ENCODE measurements at places on chromosomes 2 and 18.

- no peak for DNase-seq
Observed at GRCh38 chr2:95273566-95274290, 521 bp upstream of the PROM2 start.

GRCh38 chr2:86477349-86477748, 36.2 kb downstream of the KDM3A start:
- DNase-seq, result no peak

DNA sequence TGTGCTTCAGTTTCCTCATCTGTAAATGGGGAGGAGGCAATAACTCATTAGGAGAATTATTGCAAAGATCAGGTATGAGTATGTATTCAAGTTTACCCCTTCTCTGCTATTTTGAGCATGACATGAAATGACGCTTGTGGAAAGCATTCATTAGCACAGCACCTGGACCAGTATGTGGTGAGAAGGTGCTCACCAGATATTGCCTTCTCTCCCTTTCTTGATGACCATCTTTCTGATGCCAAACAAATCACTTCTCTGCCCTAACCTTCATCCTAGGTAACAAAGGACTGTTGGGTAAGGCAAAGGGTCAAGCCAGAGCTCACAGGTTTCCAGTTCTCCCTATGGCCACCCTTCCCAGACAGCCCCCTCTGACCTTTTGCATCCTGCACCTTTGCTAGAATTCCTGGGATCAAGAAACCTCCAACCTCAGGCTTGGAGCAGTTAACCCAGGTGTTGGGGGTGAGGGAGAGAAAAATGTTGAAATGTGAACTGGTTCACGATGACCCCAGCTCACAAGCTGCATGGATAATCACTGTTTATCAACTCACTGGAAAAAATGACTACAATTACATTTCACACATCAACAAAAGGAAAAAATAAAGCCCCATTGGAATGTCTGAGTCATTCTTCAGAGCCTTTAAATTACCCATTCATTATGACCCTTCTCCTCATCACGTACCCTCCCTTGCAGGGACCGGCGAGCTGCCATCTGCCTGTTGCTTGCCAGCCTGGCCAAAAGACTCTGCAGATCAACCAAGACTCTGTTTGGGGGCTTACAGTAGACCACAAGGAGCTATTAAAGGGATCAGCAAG, 41.6 kb downstream of the LBH start:
- DNase-seq, result peak; percentile 32

- DNase-seq, result peak; percentile 17
Observed at GRCh38 chr2:238784671-238785527, 63.0 kb upstream of the TWIST2 start.

DNA sequence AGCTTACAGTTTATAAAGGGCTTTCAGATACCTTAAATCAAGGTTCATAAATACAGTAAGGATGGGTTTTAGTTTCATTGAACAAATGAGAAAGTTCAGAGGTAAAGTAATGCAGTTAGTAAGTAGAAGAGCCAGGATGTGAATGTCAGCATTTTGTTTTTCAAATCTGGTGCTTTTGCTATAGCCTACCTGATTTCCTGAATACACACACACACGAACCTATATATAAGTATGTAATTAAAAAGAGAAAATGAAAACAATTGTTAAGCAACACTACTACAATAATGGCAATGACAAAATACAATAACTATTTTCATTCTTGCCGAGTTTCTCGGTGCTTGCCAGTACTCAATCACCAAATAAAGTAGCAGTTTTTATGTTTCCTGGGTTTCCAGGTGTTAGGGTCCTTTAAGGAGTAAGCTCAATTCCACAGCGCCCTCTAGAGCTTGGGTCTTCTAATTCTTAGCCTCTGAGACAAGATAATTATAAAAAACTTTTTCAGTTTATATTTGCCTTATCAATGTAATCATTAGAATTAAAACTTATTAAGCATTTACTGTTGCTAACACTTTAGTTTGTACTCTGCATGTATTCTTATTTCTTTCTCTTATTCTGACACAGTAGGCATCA, 512.9 kb upstream of the ACVR2A start:
- DNase-seq, result no peak

DNA sequence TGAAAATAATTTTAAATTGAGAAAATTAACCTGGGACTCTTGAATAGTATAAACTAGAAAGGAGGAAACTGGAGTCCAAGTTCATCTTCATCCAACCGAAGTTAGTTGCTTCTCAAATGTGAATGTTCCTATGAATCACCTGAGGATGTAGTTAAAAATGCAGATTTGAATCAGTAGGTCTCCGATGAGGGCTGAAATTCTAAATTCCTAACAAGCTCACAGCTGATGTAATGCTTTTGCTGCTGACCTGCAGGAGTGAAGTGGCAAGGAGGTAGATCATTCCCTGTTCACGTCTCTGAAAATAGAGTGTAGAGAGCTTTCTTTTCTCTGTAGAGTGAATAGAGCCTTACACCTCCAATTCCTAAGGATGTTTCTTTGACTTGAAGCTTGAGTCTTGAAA, 685.5 kb downstream of the CPS1 start:
- no peak for DNase-seq

DNA sequence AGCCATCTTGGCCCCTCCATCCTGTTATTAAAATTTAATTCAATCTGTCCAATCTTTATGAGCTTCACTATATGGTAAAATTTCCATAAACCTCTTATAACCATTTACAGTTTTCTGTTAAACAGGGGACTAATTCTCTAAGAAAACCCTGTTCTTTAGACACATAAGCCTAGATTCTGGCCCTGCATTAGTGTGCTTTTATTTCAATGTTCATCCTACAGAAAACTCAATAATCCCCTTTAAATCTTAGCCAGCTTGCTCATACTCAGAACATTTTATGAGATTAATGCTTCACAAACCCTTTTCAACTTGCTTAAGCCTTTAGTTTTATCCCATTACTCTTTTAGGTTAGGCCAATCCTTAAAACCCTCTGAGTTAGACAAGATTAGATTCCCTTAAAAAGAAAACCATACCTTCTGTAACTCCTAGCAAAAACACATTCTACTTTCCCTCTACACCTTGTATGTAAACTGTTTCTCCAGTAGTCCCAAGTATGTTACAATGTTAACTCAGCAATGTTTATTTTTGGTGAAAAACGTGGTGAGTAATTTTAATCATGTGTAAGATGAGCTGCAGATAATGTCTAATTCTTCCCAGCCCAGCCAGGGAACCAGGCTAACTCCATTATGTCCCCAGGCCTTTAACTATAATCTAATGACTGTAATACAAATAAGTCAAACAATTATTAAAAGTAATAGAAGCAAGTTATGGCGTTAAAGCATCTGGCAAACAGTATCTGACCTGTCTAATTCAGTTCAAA, 1953.4 kb upstream of the LRRTM1 start:
- no peak for DNase-seq

GRCh38 chr2:28683100-28683706, 68.4 kb upstream of the PPP1CB start:
- DNase-seq, result no peak

GRCh38 chr2:134406736-134407135, 152.9 kb downstream of the MGAT5 start:
- no peak for DNase-seq

- no peak for DNase-seq
Observed at GRCh38 chr18:32610176-32610575, 139.5 kb upstream of the GAREM1 start.

DNA sequence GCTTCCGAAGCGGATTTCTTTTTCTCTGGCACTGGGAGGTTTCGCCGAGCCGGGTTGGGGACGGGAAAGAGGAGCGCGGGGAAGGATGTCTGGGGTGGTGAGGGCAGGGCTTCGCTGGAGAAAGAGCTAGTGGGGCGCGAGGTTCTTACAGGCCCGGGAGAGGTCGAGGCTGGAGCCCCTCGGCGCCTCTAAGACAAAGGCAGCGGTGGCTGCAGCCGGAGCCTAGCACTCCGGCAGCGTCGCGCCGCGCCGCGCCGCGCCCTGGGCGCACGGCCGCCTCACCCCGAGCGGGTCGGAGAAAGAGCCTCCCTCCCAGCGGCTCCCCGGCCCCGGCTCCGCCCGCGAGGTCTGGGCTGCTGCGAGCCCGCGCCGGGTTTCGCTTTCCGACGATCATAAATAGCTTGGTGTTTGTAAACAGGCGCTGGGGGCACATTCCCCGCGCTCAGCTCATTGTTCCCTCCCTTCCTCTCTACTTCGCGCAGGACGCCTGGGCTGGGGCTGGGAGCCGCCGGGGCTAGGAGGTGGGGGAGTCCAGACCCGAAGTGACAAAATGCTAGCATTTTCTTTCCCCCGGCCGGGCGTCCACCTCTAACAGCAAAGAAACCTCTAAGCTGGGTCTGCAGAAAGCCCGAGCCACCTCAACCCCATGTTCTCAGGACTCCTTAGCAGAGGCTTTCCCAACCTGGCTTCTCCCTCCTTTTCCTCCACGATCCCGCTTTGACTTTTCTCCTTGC, 813 bp upstream of the MEIS1 start:
- DNase-seq, result no peak

GRCh38 chr18:37570336-37570930, 4.8 kb upstream of the CELF4 start:
- no peak for DNase-seq

GRCh38 chr2:81234711-81235110, 930.2 kb upstream of the LRRTM1 start:
- DNase-seq, result no peak

DNA sequence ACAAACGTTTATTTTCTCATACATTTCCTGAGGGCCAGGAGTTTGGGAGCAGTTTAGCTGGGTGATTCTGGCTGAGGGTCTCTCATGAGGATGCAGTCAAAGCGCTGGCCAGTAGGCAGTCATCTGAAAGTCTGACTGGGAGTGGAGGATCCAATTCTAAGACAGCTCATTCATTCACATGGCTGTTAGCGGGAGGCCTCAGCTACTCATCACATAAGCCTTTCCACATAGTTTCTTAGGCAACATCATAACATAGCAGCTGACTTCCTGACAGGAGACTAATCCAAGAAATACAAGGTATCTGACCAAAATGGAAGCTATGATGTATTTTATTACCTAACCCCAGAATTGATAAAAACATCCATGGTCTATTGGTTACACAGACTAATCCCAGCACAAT, 2.9 kb upstream of the MRPL44 start:
- no peak for DNase-seq

GRCh38 chr2:176159663-176160250, 2.6 kb downstream of the HOXD3 start:
- DNase-seq, result no peak

DNA sequence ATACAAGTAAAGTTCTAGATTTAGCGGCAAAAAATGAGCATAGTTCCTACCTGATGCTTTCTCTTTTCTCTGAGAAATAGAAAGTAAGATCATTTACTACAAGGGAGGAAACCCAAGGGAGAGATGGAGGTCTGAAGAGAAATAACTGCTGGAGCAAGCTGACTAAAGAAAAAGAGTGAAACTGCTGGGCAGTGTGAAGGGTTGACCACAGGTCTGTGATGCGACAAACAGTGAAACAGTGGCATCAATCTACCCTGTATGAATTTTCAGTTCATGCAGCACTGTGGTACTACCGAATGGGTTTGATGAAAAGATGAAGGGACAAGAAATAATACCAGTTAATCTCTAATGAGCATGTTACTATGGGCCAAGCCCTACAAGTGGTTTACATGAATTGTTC, 52.2 kb downstream of the CUL3 start:
- DNase-seq, result no peak

DNA sequence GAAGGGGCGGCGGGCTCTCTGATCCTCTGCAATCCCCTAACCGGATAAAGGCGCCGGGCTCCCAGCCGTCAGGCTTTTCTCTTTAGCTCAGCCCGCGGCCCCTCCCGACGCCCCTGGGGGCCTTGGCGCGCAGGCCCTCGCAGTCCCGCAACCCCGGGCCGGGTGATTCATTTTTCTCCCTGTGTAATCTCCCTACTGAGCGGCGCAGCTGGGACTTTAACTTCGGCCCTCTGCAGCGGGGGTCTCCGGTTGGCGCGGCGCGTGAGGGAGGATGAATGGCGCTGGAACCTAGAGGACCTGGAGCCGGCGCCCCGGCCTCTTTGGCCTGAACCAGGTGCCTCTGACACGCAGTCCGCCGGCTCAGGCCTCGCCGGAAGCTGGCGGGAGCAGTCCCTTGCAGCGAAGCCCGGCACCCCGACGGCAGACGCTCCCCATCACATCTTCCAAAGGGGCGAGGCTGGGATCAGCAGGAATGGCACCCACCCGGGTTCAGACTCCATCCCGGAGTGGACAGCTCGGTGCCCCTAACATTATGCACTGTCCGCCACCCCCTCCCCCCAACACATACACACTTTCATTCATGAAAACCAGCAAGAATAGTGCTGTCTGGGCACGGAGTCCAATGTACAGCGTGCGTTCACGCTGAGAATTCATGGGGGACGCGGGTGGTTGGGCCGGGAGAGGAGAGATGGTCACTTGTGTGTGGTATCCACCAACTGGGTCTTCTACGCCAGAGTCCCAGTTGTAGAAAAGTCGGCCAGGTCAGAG, 1.2 kb downstream of the CNGA3 start:
- no peak for DNase-seq

- no peak for DNase-seq
Observed at GRCh38 chr2:48938231-48938630, 182.7 kb upstream of the LHCGR start.

- no peak for DNase-seq
Observed at GRCh38 chr2:23926290-23926749, 603 bp downstream of the ATAD2B start.

GRCh38 chr2:102975996-102976975, 214.5 kb downstream of the TMEM182 start:
- no peak for DNase-seq

DNA sequence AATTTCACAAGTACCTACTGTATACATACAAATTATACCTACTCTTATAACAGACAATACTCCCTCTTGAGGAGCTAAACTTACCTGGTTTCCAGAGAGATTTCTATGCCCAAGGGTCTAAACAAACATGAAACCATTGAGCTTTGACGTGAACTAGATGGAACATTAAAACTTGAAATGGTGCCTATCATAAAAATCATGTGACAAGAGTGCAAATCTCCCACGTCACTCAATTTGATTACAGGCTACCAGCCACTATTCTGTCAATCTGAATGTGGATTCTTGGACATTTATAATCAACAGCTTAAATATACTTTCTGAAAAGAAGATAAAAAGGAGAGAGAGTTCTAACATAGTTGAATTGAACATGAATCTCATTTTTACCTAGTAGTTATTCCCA, 297.1 kb upstream of the SESTD1 start:
- DNase-seq, result no peak

DNA sequence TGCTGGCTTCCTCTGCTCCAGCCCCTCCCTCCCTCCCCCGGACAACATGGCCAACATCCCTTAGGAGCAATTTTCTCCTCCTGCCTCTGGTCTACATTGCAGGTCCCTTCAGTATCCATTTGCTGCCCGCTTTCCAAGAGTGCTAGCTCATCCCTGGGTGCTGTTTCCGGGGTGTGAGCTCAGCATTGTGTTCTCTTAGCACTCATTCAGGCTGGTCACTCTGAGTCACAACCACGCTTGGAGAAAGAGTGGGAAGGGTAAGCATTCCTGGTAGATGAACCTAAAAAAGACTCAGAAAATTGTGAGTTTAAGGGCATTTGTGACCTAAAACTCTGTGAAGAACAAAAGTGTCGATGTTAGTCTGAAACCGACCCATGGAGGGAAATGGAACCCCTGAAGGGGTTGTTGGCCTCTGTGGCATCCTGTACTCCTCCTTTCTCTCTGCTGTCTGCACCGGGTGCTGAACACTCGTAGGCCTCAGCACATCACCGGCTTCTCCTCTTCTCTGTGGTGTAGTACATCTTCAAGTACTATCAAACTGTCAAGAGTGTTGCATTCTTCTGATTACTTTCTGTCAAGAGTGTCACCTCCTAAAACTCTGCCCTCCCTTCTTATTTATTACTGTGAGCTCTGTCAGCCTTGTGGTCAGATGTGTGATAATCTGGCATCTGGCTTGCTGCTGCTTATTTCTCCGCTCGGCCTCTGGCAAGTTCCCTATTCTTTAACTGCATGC, 73.0 kb downstream of the CTNNA2 start:
- no peak for DNase-seq

GRCh38 chr2:216286616-216287231, 85.6 kb downstream of the MARCHF4 start:
- no peak for DNase-seq

Data from T-helper 2 cell treated with Interferon-gamma antibody and Interleukin-4, amounts not matched to agents 5 μg/mL and 100 μg/mL, for 36 hours (primary cell).